ENCODE measurements at places on chromosomes 2 and 18.
A peak's percentile ranks its signal among the peaks of the same experiment; 100 is the strongest.

DNA sequence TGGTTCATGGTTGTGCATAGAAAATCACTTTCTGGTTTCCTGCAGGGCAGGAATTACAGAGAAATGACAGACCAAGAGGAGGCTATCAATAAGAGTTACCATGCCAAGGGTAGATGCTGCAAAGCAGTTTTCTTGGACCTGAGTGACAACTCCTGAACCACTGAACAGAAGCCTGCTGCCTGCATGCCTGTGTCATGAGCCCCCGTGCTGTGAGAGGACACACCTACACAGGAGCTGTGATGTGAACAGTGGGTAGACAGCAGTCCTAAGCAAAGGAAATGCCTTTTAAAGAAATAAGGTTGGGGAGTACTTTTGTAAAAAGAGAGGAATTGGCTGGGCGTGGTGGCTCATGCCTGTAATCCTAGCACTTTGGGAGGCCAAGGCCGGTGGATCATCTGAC is 54.2 kb upstream of the CREB1 start:
- DNase-seq, result no peak

DNA sequence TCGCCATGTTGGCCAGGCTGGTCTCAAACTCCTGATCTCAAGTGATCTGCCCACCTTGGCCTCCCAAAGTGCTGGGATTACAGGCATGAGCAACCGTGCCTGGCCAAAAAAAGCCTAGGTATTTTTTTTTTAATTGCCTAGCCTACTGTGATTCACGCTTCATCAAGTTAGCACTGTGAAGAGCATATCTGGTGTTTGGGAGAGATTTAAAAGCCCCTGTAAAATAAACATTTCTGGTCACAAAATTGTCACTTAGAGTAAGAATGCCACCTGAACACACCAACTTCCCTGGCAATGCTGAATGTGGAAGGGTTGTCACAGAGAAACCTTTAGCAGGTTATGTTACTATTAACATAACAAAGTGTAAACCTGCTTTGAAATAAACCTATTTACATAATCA is 39.7 kb upstream of the CHAC2 start:
- no peak for DNase-seq

DNA sequence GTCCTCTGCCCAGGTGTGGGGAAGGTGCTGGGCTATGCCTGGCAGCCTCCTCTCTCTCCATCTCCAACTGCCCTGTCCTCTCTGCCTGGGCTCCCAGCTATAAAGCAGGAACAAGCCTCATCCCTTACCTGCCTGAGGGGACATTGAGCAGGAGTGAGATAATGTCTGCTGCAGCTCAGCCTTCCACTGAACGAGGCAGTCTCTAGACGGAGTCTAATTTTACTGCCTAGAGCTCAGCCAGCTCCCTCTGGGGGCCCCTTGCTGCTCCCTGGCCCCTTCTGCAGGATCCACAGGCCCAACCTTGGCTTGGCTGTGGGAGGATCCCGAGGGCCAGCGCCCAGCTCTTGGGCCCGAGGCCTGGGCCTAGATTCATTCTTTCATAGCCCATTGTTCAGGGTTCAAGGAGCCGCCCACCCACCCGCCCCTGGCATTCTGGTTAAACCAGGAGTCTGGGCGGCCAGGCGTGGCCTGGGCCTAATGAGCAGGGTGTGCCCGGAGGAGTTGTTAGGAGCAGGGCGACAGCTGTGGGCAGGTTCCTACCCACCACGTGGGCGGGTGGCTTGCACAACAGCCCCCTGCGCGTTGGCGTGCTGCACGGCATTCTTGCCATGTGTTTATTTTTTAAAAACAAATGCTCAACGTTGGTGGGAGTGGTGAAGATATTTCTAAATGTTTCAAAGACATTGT is 44.6 kb downstream of the FOSL2 start:
- DNase-seq, result no peak

GRCh38 chr2:240557808-240558207 is at the start of gene ANKMY1:
TSS of gene ANKMY1 (minus strand) at chr2:240557988. CDS start at chr2:240557335, 653 bp downstream.
- no peak for DNase-seq

- no peak for DNase-seq
Measured at GRCh38 chr18:26981360-26982082, 116.0 kb upstream of the AQP4 start.

DNA sequence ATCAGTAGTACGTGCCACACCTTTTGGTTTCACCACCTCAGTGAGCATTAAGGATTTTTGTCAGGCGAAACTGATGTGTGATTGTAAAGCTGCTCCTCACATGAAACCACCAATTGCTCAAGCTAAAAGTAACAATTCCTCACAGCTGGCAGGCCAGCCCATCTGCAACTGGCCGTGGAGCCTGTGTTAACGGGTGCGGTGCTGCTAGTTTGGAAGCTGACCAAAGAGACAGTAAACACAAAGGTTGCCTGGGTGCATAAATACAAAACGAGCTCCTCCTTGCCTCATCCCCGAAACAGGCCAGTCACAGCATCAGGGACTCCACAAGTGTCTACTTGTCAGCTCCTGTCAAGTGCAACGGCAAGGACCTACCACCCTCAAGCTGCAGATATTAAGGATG is 32.0 kb downstream of the LGALSL start:
- DNase-seq, result no peak

DNA sequence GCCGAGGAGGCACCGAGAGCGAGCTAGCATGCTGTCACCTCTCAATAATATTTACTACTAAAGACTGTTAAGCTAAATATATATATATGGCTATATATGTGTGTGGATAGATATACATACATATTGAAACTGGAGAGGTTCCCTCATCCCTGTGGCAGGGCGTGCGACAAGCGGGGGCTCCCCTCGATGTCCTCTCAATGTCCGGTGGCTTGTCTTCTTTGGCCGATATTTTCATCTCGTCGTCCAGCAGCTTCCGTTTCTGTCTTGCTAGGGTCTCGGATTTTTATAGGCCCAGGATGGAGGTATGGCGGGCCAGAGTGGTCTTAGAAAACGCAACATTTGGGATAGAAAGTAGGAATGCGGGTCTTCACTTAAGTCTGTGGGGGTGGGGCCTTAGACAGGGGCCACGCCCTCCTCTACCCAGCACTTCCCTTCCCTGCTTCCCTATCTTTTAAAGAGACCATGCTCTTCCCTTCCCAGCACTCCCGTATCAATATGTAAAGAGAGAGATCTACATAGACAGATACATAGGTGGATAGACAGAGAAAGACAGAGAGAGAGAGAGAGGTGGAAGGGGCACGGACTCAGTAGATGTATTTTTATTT is 866.8 kb downstream of the DSC3 start:
- no peak for DNase-seq

DNA sequence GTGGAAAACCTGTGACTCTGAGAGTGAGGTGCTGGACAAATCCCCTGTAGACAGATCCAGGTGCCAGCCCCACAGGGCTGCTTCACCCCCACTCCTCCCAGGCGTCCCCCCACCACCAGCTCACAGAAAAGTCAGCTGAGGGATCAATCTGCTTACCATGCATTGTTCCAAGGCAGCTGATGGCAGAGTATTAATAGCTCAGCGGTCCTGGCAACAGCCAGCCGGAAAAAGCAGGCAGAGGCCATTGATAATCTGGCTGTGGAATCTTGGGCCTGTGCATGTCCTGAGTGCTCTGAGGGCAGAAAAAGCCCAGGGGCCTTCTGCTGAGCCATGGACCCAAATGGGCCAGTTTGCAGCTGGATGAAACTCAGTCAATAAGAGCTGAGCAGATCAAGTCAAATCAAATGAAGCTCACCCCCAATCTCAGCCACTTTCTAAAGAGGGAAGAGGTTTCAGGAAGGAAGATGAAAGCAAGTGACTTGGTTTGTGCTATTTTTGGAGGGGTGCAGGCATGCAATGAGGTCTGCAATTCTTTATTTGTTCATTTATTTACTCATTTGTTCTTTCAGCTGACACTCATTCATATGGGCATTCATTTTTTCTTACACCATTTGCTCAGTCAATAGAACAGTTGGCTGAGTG is 63.4 kb downstream of the GYPC start:
- no peak for DNase-seq

DNA sequence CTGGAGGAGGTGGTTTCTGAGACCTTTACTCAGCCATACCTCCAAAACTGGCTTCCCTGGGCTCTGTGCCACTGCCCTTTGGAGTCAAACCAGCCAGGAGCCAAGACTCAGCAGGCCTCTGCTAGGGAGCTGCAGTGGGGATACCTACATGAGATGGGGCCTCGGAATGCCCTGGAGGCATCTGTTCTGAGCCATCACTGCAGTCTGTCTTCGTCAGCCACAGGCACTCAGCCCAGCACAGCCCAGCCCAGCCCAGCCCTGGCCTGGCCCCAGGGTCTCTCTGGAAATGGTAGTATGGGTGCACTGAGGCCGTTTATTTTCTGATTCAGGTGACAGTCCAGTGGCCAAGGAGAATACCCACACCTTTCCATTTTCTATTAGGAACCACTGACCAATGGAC is 209.8 kb downstream of the CELF4 start:
- DNase-seq, result no peak

- no peak for DNase-seq
Measured at GRCh38 chr2:223941579-223942277, 3.4 kb downstream of the WDFY1 start.

DNA sequence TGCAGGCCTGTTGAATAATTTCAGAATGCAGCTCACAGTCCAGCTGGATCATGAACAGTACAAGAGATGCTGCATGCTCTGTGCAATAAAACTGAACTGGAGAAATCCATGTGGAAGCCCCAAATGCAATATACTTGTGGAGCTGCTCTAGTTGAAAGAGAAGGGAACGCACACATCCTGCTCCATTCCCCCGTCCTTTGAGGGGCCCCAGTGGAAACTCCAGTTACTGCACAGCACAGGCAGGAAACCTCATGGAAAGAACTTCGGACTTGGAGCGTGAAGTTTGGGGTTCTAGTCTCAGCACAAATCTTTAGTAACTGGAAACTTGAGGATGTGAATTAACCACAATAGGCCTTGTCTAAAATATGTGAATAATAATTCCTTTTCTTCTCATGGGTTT is 73.2 kb downstream of the PLA2R1 start:
- DNase-seq, result no peak

GRCh38 chr2:32009516-32010256 is 1.1 kb downstream of the MEMO1 start:
- no peak for DNase-seq

DNA sequence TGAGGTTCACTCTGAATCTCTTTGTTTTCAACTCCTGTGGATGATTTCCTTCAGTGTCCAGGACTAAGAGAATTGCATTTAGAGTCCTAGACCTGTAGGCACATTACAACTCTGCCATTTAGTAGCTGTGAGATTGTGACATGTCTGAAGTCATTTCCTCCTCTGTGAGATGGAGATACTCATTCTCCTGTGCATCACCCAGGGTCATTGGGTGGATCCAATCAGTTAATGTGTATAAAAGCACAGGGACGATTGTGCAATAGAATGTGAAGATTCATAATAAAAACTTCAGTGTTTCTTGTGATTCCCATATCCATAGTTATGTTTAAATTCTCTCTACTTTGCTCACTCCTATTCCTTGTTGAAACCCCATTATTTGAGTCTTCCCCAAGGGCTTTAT is 113.6 kb downstream of the DIS3L2 start:
- no peak for DNase-seq

DNA sequence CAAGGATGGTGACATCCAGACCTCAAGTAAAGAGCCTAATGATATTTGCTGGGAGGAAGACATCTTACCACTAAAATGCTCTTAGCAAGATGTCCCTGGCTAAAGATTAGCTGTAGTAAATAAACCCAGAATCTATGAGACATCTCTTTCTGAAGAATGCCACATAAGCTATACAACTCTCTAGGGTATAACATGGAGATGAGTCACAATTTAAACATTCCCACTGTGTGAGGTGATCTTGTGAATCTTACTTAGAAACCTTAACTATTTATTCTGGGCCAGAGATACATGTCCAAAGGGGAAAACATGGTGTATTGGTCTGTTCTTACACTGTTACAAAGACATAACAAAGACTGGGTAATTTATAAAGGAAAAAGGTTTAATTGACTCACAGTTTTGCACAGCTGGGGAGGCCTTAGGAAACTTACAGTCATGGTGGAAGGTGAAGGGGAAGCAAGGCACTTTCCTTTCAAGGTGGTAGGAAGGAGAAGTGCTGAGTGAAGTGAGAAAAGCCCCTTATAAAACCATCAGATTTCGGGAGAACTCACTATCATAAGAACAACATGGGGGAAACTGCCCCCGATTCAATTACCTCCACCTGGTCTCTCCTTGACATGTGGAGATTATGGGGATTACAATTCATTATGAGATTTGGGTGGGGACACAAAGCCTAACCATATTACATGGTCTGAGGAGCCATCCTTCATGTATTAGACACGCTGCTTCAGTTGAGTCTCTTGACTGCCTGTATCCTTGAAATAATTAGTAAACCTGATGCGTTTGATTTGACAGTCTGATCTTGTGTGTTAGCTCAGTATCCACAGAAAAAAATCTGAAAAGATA is 17.1 kb downstream of the KRCC1 start:
- peak; percentile 48 for DNase-seq

- DNase-seq, result no peak
Measured at GRCh38 chr2:173968551-173968950, 3.4 kb upstream of the SP3 start.

- no peak for DNase-seq
Measured at GRCh38 chr2:100053087-100053885, 89.1 kb downstream of the AFF3 start.

DNA sequence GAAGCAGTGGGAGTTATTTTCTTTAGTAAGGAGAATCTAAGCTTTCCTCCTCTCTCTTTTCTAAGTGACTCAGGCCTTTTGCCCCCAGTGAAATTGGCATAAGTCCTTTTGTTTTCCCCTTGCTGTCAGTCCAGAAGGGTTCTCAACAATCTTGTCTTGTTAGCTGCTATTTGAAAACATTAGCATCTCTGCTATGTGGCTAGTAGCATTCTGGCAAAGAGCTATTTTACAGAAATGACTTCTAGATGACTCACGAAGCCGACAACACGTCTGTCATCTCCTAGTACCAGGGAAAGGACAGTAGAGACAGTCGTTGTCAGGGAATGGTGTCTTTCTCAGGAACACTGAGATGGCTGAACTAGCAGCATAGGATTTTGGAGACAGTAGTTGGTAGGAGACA is 14.7 kb downstream of the SMARCAL1 start:
- DNase-seq, result no peak

DNA sequence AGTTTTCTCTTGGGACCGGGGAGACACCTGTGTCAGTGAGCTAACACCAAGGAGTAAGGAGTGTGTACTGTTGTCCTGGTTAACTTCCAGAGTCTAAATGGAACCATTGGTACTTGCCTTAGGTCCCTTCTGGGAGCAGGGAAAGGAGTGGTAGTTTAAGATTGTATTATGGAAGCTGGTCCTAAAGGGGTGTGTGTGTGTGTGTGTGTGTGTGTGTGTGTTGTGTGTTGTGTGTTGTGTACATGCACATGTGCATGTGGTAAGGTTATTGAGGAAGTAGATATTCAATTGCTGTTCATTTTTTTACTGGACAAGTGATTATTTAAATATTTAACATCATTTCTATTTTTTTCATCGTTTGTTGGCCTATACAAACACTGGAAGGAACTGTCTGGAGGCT is 1.4 kb downstream of the APLF start:
- DNase-seq, result no peak

All from Panc1 (cell line).